ENCODE measurements at places on chromosomes 16 and 17. TPM values are rescaled to one million over a fixed set of nuclear protein-coding genes. Genes with fewer than 3 reads are reported as not detected.

GRCh38 chr17:66518108-66518507 is 215.7 kb downstream of the PRKCA start:
- no peak for DNase-seq

DNA sequence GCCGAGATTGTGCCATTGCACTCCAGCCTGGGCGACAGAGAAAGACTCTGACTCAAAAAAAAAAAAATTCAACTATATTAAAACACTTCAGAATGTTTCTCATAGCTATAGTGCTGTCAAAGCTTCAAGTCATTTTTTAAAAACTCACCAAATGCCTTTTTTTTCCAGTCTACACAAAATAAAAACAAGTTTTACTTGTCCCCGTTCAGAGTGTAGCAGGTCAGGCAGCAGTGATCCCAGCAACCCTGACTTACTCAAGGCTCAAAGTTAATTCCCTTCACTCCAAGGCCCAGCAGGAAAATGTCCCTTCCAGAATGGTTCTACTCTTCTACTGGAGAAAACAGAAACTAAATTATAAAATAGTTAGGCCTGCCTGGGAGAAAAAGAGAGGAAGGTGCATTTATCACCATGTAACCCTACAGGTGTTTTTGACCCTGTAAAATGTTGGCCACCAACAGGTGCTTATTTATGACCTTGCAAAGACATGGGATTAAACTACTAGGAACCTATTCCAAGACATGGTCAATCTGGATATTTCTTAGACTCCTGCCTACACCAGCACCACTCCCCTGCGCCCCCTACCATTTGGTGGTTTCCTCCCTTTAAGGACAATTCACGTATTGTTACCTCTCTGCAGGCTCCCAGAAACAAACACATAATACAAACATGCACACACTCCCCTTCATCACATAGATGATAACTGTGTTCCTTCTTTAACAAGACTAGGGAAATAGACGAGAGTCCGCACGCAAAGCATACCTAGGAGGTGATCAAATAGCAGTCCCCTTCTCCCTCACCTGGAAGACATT is 5.4 kb downstream of the AMFR start:
- DNase-seq = no peak

- DNase-seq = no peak
These were observed 39.0 kb downstream of the MRM1 start for GRCh38 chr17:36640346-36640745.

DNA sequence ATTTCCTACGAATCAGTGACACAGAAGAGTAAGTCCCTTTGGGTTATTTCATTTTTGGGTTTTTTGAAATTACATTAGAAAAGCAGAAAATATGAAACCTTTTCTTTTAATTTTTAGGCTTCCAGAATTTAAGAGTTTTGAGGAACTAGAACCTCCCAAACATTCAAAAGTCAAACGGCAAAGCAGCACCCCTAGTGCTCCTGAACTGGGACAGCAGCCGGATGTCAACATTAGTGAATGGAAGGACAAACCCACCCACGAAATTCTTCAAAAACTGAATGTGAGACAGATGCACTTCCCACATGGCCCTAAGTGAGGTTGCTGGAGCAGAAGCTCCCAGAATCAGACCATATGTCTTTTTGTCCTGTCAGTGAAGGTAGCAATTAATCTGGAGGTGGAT is 199.4 kb downstream of the PHKB start:
- no peak for DNase-seq

GRCh38 chr16:1758923-1759322 is 12.4 kb downstream of the NME3 start:
- DNase-seq = no peak

DNA sequence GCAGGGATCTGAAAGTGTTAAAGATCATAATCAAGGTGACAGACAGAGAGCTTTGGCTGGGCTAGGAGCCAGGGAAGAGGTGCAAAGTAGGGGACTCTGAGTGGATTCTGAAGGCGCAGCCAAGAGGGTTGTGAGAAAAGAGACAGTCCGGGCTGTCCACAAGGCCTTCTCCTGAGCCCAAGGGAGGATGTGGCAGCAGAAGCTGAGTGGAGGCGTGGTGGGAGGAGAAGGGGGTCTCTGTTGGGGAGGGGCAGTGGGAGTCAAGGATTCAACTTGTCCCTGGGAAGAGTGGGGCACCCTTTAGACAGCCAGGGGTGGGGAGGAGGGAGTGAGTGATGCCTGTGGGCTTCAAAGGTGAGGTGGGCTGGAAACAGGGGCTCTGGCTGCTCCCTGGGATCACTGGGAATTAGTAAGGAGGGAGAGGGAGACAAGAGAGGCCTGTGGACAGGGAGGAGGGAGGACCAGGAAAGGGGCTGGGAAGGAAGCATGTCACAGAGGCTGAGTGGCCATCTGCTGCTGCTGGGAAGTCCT is 10.6 kb downstream of the CES1 start:
- no peak for DNase-seq

KRT16 gene
- 0.73 TPM for total RNA-seq

MYH3 gene
- total RNA-seq = 6.2 TPM

SOX8 gene
- total RNA-seq = 0.73 TPM

SMPD3 gene
- 1.6 TPM for total RNA-seq
